ENCODE measurements at places on chromosomes 2 and 18.

DNA sequence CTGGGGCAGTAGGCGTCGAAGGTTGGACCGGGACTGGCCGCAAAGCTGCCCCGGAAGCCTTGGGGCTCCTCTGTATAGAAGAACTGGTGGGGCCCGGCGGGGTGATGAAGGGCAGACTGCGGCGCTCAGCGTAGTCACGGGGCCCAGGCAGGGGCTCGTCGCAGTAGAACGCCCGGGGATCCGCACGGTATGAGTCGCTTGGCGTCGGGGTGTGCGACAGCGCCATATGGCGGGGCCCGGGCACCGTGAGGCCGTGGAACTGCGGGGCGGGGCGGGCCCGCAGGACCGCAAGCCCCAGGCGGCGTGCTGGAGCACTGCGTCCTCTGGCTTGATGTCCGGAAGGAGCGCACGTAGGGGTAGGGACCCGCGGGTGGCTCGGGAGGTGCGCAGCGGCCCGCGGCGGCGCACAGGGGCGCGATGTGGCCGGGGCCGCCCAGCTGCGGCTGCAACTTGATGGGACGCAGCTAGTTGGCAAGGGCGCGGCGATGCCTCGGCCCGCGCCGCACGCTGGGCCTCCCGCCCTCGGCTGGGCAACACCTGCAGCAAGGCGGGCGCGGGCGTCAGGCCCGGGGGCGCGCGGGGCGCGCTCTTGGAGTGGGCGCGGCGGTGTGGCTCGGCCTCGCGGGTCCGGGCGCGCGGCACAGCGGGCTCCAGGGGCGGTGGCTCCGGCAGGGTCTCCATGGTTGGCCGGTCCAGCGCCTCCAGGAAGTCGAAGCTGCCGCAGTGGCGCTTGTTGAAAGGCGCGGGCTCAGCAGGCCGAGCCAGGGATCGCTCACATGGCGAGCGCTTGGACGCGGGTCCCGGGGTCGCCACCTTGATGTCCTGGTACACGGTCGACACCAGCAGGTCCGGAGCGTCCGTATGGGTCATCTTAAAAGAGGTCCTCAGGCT is 251.4 kb downstream of the ANKRD30B start:
- no peak for DNase-seq

- DNase-seq = no peak
Observed at GRCh38 chr2:118291251-118291880, 203.1 kb downstream of the INSIG2 start.

DNA sequence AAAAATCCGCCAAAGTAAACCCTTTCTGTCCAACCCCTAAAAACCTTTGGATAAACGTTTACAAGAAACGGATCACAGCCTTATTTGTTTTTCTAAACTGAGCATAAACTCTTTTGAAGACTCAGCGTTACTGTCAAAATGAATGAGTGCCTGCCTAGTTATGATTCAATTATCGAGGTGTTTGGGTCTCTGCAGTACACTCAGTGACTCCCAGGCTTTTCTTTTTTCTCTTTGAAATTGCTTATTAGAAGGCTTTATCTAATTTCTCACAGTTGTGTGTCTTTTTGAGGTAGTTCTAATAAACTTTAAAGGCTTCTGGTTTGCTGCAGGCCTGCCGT is 663 bp downstream of the RHBDD1 start:
- DNase-seq = no peak

DNA sequence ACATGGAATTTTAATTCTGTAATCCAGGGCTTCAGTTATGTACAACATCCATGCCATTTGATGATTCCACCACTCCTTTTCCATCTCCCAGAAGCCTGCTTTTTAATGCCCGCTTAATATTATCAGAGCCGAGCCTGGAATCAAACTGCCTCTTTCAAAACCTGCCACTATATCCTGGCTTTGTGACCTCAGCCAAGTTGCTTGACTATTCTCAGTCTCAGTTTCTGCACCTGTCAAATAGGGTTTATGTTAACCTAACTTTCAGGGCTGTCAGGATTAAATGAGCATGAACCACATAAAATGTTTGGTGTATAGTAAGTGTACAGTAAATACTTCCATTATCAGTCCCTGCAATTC is 108.7 kb downstream of the XRCC5 start:
- no peak for DNase-seq

- no peak for DNase-seq
Observed at GRCh38 chr2:232460171-232460570, 4.2 kb downstream of the ALPI start.

DNA sequence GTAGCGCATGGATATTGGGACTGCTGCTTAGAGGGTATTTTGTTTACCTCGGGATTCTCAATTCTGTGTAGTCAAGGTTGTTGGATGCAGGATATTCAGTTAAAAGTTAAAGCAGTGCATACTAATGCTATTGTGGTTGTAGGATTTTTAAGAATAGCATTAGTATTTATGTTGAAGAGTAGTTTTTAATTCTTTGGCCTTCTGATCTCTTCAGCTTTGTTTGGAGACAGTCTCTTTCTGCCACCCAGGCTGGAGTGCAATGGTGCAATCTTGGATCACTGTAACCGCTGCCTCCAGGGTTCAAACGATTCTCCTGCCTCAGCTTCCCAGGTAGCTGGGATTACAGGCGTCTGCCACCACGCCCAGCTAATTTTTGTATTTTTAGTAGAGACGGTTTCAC is 1.5 kb downstream of the RHBDD1 start:
- DNase-seq = no peak

DNA sequence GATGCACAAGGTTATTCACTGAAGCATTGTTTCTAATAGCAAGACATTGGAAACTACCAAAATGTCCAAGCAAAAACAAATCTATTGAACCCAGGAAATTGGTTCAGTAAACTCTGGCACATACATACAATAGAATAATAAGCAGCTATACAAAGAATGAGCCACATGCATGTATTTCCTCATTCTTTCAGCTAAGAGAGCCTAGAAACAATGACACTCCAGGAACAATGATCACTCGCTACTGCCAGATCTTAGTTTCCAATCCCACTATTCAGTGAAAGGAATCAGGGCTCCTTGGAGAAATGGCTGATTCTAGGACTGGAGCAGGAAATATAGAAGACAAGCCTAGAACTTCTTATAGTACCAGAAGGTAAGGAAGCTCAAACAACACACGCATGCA is 221.9 kb upstream of the AGAP1 start:
- DNase-seq = no peak

- DNase-seq = no peak
Observed at GRCh38 chr18:61939046-61939674, 46.4 kb upstream of the RNF152 start.

All from NCI-H774 (cell line).